ENCODE measurements at places on chromosomes 2 and 18.

DNA sequence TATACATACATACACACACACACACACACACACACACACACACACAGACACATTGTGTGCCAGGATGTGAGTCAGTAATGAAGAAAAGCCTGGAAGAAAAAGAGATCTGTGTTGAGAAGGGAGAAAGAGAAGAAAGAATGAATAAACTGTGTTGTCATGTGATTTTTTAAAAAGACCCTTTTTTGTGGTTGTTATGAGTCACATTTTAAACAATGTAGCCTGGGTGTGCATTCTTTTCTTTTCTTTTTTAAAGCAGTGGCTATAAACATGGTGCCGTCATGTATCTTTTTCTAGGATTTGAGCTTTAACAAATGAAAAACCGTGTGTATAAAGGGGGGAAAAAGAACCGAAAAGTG is 87.2 kb downstream of the NRP2 start:
- no peak for DNase-seq

GRCh38 chr2:225270861-225271260 is 128.6 kb upstream of the NYAP2 start:
- no peak for DNase-seq

- no peak for DNase-seq
These were observed 510.3 kb upstream of the SETBP1 start for GRCh38 chr18:44170208-44170880.

DNA sequence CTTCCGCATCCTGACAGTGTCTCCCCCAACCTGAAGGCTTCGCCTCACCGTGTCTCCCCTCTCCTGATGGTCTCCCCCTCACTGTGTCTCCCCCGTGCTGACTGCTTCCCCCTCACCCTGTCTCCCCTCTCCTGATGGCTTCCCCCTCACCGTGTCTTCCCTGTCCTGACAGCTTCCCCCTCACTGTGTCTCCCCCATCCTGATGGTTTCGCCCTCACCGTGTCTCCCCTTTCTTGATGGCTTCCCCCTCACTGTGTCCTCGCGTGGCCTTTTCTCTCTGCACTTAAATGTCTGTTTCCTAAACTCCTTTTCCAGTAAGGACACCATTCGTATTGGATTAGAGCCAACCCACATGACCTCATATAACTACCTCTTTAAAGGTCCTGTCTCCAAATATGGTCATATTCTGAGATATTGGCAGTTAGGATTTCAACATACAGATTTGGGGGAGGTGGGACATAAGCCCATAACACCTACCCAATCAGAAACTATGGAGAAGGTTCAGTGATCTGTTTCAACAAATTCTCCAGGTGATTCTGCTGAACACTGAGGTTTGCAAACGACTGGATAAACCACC is 47.9 kb upstream of the RAB27B start:
- no peak for DNase-seq

GRCh38 chr2:55839182-55839819 is 84.3 kb downstream of the EFEMP1 start:
- DNase-seq, result no peak

GRCh38 chr2:223147431-223147830 is 95.4 kb downstream of the KCNE4 start:
- DNase-seq, result no peak

GRCh38 chr2:18749912-18750526 is 160.7 kb upstream of the NT5C1B start:
- DNase-seq, result peak; percentile 57

DNA sequence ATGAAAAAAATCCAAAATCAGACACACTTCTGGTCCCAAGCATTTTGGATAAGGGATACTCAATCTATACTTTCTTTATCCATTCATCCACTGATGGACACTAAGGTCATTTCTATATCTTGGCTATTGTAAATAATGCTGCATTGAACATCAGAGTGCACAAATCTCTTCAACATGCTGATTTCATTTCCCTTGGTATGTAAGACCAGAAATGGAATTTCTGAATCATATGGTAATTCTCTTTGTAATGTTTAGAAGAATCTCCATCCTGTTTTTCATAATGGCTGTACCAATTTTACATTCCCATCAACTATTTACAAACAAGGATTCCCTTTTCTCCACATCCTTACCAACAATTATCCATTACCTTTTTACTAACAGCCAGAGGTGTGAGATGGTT is 33.7 kb upstream of the MCM6 start:
- DNase-seq, result no peak

- no peak for DNase-seq
These were observed 43.1 kb downstream of the INHBB start for GRCh38 chr2:120389036-120389391.

DNA sequence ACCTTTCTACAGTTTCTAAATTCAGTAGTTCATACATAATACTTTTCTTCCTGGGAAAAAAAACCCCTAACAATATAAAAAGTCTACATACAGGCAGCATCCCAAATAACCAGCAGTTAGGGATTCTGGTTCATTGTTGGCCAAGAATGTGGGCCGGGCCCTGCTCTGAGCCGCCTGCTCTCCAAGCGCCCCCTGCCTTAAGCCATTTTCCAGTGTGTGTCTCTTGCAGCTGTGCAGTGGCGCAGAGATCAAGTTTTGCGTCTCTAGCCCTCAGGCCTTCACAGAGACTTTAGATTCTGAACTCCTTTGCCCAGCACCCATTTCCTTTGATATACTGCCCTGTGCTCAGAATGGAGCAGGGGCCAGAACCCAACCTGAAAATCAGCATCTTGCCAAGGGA is 32.9 kb downstream of the RMC1 start:
- no peak for DNase-seq

- no peak for DNase-seq
These were observed 167.2 kb downstream of the DDX1 start for GRCh38 chr2:15758848-15759247.

DNA sequence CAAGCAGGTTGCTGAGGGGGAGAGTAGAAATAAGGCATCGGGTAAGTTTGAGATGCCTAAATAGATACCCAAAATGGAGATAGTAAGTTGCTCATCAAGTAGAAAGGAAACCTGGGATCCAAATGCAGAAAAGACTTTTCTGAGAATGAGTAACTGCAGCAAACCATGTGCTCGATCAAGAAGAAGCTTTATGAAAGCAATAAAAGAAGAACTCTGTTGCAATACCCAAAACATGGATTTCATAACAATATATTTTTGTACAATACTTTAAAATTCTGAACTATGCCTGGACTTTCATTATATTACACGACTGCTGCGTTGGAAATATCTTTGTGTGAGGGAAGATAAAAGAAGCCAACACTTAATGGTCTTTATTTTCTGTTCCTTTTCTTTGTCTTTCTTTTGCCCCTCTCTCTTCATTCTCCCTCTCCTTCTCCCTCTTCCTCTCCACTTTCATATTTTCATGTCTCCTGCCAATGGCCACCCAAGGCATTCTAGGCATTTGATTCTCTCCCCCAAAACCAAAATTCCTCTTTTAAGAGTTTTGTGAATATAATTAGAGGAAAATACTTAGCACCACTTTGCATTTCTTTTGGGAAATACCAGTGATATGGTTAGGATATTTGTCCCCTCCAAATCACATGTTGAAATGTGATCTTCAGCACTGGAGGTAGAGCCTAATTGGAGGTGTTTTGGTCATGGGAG is 257.6 kb downstream of the MREG start:
- DNase-seq, result no peak

Data from glutamatergic neuron (in vitro differentiated cells).